ENCODE measurements at places on chromosomes 2 and 18.

DNA sequence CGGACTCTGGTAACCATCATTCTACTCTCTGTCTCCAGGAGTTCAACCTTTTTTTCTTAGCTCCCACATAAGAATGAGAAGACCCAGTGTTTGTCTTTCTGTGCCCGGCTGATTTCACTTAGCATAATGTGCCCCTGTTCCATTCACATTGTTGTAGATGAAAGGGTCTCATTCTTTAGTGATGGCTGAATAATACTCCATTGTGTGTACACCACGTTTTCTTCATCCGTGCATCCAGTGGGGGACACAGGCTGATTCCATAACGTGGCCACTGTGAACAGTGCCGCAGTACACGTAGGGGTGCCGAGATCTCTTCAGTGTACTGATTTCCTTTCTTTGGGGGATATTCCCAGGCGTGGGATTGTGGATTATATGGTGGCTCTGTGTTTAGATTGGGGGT is 72.3 kb upstream of the NFATC1 start:
- no peak for DNase-seq

DNA sequence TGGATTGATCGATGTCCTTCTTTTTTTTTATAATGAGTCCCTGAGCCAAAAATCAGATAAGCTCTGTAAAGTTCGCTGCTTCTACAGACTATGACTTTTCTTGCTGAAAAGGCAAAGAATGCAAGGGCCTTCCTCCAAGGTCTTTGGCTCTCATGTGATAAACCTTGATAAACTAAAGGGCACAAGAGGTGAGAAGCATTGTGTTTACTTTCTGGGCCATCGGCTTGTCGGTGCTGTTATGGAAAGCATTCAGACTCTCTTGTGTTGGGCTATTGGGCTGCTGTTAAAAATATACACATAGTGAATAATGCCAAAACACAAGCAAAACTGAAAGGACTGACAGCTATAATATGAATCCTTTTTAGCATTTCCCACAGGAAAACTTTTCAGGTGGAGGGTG is 472.4 kb upstream of the SPHKAP start:
- no peak for DNase-seq

DNA sequence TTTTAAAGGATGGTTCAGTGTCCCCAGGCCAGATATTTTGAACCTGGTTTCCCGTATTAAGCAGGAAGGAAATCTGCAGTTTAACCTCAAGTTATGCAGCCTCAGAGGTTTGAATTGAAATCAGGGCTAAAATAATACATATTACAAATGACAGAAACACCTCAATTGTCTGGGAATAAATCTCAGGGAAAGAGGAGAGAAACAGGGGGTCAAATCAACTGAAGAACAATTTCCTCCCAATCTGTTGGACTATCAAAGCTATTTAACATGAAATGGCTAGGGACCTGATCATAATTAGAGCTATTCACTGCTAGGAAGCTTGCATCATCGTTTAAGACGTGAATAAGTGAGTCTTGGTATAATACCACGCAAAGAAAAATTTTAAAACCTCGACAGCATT is 150.0 kb upstream of the ARHGAP28 start:
- DNase-seq = no peak

- DNase-seq = no peak
These were observed 428 bp downstream of the TCF4 start for GRCh38 chr18:55587418-55588110.

- DNase-seq = no peak
These were observed 487.4 kb upstream of the CELF4 start for GRCh38 chr18:38052879-38053590.

DNA sequence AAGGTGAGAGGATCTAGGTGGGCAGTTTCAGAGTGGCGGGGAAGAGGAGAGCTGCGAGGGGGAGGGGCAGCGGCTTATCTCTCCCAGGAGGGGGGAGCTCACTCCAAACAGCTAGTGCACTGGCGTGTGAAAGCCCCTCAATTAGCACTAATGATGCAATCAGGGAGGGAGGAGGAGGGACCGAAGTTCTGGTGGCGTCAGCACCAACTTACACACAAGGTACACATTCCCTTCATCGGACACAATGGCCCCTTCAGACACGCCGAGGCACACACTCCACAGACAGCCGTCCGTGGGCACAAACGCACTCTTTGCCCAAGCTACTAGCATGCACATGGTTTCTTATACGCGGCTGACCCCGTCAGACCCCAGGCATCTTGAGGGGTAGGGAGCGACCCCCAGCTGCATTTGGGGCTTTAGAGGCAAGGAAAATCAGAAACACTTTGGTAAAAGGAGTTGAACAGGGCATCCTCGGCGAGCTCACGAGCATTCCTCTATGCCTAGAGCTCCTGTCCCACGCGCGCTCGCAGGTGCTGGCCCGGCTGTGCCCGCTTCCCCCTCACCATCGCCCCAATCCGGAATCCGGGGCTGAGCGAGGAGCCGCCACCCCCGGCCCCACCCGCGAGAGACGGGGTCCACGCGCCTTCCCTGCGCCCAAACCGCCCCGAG is 868 bp upstream of the PKDCC start:
- no peak for DNase-seq

DNA sequence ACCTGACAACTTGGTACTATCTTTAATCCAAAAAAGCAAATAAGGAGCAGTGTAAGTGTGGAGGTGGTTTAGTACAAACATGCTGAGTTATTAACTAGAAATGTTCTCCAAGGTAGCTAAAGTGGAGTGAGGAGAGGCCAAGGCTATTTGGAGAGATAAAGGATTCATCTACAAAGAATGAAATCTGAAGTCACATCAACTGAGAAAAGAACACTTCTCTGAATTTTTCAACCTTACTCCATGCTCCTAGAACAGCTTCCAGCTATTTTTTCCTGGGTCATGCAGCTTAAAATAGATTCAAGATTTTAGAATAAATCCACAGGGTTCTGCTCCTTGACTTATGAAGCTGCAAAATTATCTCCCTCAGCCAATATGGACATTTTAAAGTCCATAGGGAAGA is 18.7 kb downstream of the IMMT start:
- no peak for DNase-seq

DNA sequence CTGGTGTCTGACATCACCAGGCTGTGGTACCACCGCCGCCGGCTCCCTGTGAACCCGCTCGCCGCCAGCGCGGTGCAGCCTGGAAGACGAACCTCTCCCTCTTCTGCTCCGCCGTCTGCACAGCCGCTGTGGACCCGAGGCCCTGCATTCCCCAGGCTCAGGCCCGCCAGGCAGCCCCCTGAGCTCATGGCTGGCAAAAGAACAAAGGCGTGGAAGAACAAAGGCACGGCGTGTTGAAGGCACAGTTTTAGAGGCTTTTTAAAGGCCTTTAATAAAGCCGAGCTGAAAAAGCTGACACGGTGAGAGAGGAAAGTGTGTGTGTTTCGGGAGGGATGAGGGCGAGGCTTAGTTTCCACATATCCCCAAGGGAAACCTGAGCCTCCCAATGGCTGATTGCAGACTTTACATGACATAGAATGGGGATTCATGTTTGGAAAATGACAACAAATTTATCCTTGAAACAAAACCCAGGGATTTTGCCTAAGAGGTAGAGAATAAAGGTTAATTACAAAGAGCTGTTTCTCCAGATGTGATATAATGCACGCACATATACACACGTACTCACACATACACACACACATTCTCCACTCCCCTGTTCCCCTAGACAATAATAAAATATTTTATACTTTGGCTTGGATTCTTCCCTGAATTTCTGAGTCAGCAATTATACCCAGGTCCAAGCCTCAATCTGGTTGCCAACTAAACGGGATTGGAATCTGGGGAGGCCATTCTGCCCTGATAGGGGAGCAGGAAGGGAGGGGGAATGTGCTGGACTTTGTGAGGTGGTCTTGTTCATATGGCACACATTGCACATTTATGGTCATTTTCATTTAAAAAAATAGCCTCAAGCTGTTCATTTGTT is 39.7 kb downstream of the RFX8 start:
- DNase-seq = no peak

- no peak for DNase-seq
These were observed 50.8 kb downstream of the EMILIN2 start for GRCh38 chr18:2897448-2898185.

- DNase-seq = no peak
These were observed 141.3 kb upstream of the AGAP1 start for GRCh38 chr2:235352541-235352940.

- DNase-seq = no peak
These were observed 137.6 kb downstream of the HDAC4 start for GRCh38 chr2:239263231-239263630.

DNA sequence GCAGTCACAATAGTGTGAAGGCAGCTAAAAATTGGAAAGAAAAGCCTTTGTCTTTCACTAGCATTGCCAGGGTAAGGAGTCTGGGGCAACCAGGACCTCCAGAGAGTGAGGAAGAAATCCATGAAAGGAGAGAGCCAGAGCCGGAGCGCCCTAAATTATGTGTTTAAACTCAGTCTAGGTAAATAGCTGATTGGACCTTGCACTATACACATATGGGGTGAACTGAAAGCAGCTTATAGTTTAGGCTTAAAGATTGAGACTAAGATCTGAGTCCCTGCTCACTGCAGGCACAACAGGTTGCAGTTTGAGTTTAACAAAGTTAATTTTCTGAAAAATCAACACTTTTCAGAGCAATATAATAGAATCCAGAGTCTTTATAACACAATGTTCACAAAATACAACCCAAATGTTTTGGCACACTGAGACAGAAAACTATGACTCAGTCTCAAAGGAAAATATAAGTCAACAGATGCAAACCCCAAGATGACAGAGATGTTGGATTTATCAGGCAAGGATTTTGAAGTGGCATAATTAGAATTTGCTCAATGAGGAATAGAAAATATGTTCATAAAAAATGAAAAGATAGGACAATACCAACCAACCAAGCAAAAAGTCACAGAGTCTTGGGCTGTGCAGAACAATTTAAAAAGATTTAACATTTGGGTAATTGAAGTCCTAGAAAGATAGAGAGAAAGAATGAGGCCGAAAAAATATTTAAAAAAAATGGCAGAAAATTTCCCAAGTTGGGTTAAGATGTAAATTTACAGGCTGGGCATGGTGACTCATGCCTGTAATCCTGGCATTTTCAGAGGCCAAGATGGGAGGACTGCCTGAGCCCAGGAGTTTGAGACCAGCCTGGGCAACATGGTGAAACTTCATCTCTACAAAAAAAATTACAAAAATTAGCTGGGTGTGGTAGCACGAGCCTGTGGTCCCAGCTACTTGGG is 39.6 kb downstream of the DOK1 start:
- no peak for DNase-seq

DNA sequence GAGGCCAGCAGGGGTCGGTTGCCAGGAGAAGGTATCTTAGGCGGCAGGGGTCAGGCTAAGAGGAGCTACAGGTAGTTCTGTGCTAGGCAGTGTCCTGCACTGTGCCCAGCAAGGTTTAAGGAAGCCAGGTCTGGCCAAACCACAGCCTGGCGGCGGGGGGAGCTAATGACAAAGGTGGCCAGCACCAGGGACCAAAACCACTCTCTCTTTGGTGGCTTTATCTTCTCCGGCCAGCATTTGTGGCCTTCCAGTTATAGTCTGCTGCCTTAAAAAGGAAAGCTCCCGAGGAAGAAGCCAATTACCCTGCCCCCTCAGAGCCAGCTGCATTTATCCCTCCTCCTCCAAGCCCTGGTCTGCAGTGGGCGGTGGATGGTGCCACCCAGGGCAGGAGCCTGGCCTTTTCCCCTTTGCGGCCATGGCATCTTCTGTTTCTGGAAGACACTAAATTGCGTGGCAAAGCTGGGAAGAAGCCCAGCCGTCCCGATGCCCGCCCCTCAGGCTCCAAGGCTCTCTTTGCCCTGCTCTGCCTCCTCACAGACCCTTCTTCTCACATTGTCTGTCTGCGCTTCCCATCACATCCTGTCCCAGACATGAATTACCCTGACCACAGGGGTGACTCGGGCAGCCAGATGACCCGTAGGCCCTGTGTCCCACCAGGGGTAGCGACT is 94.6 kb downstream of the EN1 start:
- DNase-seq = no peak

GRCh38 chr2:172672114-172672513 is 63.5 kb upstream of the RAPGEF4 start:
- no peak for DNase-seq

- no peak for DNase-seq
These were observed 146.6 kb downstream of the RNF144A start for GRCh38 chr2:7063789-7064188.

GRCh38 chr2:28639836-28640235 is 111.8 kb upstream of the PPP1CB start:
- DNase-seq = no peak

DNA sequence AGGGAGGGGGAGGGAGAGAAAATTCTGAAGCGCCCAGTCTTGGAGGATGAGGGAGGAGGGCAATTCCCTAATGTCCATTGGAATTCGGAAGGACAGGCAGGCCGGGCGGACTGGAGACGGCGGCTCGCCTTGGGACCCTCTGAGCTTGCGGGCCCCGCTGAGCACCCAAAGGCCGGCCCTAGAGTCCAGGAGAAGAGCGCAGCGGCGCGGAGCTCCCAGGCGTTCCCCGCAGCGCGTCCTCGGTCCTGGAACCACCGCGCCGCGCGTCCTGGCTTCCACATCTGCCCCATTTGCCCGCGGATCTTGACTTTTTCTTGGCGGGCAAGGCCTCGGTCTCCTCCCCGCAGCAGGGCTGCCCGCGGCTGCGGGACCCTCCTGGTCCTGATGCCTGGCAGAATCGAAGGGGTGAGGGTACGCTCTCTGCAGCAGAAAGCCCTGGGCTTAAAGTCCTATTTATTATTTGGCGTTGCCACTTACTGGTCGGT is 675 bp upstream of the MLPH start:
- no peak for DNase-seq

- no peak for DNase-seq
These were observed 1.6 kb downstream of the SESTD1 start for GRCh38 chr2:179263015-179263414.

DNA sequence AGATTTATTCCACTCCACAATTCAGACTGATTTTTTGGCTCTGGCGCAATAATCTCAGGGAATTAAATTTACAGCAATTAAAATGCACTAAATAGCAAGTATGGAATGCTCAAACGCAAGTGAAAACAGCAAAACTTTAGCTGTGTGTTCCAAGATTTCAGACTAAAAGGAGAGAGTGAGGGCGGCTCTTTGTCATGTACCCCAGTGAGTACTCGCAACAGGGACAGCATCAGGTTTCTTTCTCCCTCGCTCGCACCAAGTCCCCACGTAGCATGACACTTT is 1.1 kb downstream of the ROCK2 start:
- no peak for DNase-seq

- no peak for DNase-seq
These were observed 169.9 kb downstream of the BCL11A start for GRCh38 chr2:60383401-60384143.

GRCh38 chr18:5417342-5417741 is 121.8 kb upstream of the ZBTB14 start:
- DNase-seq = no peak

DNA sequence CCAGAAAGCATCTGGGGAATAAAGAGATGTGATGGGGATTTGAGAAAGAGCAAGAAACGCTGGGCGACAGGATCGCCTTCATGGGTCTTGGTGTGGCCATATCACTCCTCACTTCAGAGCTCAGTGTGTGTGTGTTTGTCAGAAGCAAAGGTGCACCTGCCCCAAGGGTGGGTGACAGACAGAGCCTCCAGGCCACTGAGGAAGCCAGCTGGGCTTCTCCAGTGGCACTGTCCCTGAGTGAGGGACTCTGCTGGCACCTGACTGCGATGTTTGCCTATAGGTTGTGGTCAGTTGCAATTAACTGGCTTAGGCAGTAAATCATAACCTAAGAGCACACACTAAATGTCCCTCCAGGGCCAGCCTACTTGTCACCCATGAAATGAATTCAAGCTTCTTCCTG is 23.5 kb upstream of the GNAL start:
- DNase-seq = no peak

GRCh38 chr2:47165001-47165555 is 10.0 kb upstream of the STPG4 start:
- no peak for DNase-seq

Measured in GM18507 (cell line).